ENCODE measurements at places on chromosomes 4 and X.

GRCh38 chrX:46256875-46257274 is 288.3 kb downstream of the ZNF674 start:
- no peak for DNase-seq

DNA sequence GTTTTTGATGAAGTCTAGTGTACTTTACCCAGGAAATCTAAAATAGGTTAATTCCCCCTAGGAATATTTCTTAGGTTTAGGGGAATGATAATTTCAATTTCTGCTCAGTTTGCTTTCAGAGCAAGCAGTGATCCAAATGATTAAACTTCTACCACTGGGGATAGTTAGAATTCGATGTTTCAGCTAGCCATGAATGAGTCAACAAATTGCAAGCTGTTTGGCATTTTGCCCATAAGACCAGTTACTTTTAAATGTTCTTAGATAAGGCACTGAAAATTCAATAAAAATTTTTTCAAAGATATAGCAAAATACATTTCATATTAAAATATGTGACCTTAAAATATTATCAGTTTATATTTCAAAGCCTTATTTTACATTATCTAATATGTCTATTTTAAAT is 993.6 kb downstream of the ARAP2 start:
- DNase-seq = no peak

GRCh38 chrX:65647801-65648200 is 19.7 kb upstream of the MSN start:
- no peak for DNase-seq

GRCh38 chr4:3039706-3040366 is 34.5 kb downstream of the HTT-AS start:
- DNase-seq = no peak

DNA sequence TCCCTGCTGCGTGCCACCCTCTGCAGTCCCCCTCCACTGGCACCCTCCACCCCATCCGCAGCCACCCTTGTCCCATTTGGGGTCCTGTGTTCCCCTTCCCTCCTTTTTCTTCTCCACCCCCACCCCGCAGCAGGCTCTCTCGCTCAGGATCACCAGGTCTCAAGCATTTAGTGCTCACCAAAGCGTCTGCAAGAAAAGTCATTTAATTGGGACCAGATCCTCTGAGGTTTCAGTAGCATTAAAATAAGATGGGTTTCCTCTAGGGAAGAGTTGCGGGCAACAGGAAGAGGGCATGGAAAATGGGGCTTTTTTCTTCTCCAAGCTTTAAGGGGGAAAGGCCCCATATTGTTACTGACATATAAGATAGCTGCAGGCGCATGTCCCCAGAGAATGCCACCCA is 4.9 kb upstream of the HAUS7 start:
- DNase-seq = no peak

All from GM12891 (cell line).